ENCODE measurements at places on chromosomes 12 and 14.

GRCh38 chr12:113022563-113023297 lies 33.8 kb upstream of the DTX1 start:
- H3K4me1 ChIP-seq = no peaks in the 10 kb centered on the region
- no peaks in the 10 kb centered on the region for H3K27me3 ChIP-seq
- no peaks in the 10 kb centered on the region for H3K36me3 ChIP-seq
- no peak overlapping the region for H3K27ac ChIP-seq
- H3K4me3 ChIP-seq = no peak overlapping the region
- DNase-seq = no peak

GRCh38 chr12:77238335-77238734 lies 173.0 kb upstream of the E2F7 start:
- no peaks in the 10 kb centered on the region for H3K27me3 ChIP-seq
- no peaks in the 10 kb centered on the region for H3K36me3 ChIP-seq
- no peak for DNase-seq
- H3K4me3 ChIP-seq = no peak overlapping the region

GRCh38 chr14:71713016-71713415 lies 219.2 kb upstream of the RGS6 start:
- H3K27ac ChIP-seq = no peak overlapping the region
- no peaks in the 10 kb centered on the region for H3K27me3 ChIP-seq
- H3K36me3 ChIP-seq = no peaks in the 10 kb centered on the region
- H3K4me1 ChIP-seq = no peaks in the 10 kb centered on the region
- no peak overlapping the region for H3K4me3 ChIP-seq

DNA sequence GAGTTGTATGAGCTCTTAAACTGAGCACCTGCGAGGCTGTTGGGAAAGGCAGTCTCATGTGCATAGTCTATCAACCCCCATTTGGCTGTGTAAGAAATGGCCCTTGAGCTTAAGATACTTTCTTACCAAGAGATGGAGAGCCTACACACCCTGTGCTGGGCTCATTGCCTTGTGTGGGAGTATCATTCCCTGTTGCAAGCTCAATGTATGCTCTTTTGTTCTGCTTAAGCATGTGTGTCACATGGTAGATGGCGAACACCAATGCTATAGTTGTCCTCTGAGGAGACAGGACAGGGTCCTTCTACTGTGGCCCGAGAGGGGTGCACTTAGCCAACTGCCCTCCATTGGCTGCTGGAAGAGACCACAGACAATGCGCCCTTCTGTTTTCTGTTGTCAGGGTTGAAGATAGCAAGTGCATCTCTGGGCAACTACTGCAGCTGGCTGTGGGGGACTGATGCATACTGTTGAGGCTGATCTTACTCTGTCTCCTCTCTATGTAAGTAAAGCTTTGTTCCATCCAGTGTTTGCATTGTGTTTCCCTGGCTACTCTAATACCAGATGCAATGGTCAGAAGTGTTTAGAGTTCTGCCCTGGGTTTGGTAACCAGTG lies 79.5 kb downstream of the PTPRB start:
- no peaks in the 10 kb centered on the region for H3K27me3 ChIP-seq
- H3K36me3 ChIP-seq = peaks cover 33% of the 10 kb centered on the region
- no peak overlapping the region for H3K4me3 ChIP-seq
- H3K4me1 ChIP-seq = peaks cover 7% of the 10 kb centered on the region

DNA sequence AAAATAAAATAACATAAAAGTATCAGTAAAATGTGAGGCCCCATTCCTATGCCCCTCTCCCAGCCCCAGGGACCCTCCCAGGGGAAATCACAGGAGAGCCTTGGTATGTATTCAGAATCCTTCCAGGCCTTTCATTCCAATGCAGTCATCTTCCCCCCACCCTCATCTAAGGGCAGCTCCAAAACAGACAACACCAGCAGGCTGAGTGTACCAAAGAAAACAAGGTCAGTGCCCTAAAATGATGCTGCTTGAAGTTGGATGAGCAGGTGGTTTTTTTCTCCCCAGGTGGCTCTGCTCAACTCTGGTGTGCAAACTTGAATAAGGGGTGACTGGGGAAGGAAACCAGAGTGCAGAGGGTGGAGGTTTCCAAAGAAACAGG lies 56.2 kb downstream of the TSPAN9 start:
- no peaks in the 10 kb centered on the region for H3K27me3 ChIP-seq
- H3K4me3 ChIP-seq = no peak overlapping the region
- H3K27ac ChIP-seq = peak overlapping the region; percentile 83
- H3K36me3 ChIP-seq = no peaks in the 10 kb centered on the region
- no peak for DNase-seq

GRCh38 chr12:104855599-104855998 lies 102.5 kb downstream of the SLC41A2 start:
- no peaks in the 10 kb centered on the region for H3K36me3 ChIP-seq
- peak overlapping the region; percentile 40 for H3K27ac ChIP-seq
- no peak for DNase-seq
- no peaks in the 10 kb centered on the region for H3K4me1 ChIP-seq

Data from right atrium auricular region (tissue), 2 donors.